ENCODE measurements at places on chromosomes 2 and 18. TPM values are rescaled to one million over a fixed set of nuclear protein-coding genes. Genes with fewer than 3 reads are reported as not detected.

WNT6 gene
- total RNA-seq: 0.40 TPM

SCYGR4 gene
- total RNA-seq: not detected

FRZB gene
- 2.0 TPM for total RNA-seq

FAM168B gene
- total RNA-seq: 79.7 TPM

DNA sequence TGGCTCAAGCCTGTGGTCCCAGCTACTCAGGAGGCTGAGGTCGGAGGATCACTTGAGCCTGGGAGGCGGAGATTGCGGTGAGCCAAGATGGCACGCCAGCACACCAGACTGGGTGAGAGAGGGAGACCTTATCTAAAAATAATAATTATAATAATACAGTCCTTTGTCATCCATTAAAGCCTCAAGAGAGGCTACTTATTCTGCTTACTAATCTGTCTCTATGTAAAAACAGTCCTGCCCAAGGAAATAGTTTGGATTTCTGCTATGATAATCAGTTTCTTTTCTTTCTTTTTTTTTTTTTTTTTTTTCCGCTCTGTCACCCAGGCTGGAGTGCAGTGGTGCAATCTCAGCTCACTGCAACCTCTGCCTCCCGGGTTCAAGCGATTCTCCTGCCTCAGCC is 228.3 kb downstream of the C1D start:
- DNase-seq: no peak

- no peak for DNase-seq
Observed at GRCh38 chr18:26863921-26864497, 1.5 kb downstream of the AQP4 start.

DNA sequence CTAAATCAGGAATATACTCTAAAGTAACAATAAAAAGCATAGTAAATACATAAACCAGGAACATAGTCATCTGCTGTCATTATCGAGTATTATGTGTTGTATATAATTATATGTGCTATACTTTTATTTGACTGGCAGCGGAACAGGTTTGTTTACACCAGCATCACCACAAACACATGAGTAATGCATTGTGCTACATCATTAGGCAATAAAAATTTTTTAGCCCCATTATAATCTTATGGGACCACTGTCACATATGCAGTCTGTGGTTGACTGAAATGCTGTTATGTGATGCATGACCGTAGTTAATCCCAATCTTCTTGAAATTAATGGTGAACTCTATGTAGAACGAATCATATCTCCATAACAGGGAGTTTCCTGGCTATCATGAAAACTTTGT is 136.7 kb upstream of the ZFP36L2 start:
- DNase-seq: no peak

- peak; percentile 9 for DNase-seq
Observed at GRCh38 chr18:53531187-53531586, 693.3 kb downstream of the MBD2 start.

GRCh38 chr2:6372317-6372901 is 493.3 kb downstream of the CMPK2 start:
- DNase-seq: no peak

- no peak for DNase-seq
Observed at GRCh38 chr18:3139406-3139805, 80.4 kb downstream of the MYOM1 start.

DNA sequence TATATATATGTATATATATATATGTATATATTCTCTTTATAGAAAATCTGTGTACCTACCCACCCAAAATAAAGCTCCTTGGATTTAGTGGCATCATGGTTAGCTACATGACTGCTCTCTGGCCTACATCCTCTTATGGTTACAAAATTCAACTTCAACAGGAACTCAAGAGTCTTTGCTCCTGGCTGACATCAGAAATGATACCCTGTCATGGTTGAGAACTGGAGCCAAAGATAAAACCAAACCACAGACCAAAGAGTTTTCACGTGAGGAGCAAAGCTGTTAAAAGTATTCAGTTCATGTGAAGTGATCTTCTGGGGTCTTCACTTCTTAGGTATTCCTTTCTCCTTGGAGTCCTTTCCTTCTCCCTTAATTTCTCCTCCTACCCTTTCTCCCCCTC is 476.3 kb downstream of the SOX11 start:
- DNase-seq: no peak

GRCh38 chr18:63267975-63268721 is 51.4 kb downstream of the BCL2 start:
- no peak for DNase-seq

- no peak for DNase-seq
Observed at GRCh38 chr2:109519513-109519912, 94.3 kb downstream of the SEPTIN10 start.

GRCh38 chr18:23538001-23538400 is 34.7 kb downstream of the RMC1 start:
- no peak for DNase-seq

- DNase-seq: no peak
Observed at GRCh38 chr2:120204022-120204405, 19.2 kb downstream of the TMEM185B start.

- DNase-seq: no peak
Observed at GRCh38 chr2:37873229-37873628, 51.9 kb upstream of the RMDN2 start.

DNA sequence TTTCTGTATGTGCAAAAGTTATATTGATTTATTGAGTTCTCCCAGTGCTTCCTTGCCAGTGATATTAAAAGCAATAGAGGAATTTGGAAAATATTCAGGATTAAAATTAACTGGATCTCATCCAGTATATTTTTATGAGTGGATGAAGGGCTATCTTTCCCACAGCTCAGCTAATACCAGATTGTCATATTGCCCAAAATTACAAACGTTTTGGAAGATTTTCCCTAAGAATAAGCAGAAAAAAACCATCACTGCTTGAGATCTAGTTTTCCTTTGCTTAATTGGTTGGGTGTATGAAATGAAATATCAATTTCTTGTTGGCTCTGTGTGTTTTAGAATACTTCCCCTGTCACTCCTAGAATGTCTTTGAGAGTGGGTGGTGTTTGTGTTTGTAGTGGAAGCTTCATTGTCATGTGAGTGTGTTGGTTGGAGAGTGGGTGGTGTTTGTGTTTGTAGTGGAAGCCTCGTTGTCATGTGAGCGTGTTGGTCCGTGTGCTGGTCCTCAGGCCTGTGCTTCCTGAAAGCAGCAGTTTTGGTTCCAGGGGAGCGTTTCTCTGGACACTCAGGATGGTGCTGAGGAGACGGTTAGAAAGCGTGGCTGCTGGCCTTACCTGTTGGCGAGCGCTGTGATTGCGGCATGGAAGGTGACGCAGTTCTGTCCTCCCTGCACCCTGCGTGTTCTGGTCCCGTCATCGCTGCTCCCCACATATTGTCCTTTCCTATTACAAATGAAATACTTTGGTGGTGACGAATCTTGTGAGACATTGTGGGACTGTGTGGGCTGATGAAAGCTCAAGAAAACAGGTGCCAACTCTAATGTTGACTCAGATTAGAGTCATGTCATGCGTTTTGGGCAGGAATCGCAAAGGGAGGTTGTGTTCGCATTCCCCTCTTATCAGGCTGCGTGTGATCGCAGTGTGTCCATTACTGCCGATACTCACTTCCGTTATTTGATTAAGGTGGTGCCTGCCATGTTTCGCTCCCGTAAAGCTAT is 12.4 kb downstream of the ASB1 start:
- no peak for DNase-seq

- no peak for DNase-seq
Observed at GRCh38 chr2:66755974-66756373, 321.0 kb downstream of the MEIS1 start.

DNA sequence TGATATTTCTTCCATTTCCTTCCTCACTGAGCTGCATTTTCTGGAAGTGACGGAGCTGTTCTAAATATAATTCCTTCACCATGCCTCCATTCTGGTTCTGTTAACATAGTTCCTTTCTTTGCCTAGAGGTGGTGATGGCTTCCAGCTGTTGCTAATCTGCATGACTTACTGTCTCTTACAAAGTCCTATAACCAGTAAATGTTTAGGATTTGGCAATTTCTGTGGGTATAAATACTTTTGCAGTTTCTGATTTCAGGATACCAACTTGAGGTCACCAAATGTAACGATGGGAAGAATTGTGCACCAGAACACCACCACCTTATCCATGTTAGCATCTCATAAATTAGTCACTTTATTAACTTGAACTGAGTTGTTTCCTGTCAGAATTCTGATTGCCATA is 101.7 kb upstream of the FN1 start:
- DNase-seq: peak; percentile 94

DNA sequence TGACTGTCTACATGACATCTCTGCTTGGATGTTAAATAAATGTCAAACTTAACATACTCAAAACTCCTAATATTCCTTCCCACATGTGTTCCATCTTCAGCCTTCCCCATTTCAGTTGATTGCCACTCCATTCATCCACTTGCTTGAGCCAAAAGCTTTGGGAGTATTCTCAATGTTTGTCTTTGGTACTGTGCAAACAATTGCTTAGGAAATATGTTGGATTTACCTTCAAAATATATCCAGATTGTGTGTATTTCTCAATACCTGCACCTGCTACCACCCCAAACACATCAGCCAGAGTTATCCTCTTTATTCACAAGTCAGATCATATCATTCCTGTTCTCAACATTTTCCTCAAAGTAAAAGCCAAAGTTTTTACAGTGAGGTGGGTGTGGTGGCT is 350.3 kb upstream of the FAM98A start:
- DNase-seq: no peak

DNA sequence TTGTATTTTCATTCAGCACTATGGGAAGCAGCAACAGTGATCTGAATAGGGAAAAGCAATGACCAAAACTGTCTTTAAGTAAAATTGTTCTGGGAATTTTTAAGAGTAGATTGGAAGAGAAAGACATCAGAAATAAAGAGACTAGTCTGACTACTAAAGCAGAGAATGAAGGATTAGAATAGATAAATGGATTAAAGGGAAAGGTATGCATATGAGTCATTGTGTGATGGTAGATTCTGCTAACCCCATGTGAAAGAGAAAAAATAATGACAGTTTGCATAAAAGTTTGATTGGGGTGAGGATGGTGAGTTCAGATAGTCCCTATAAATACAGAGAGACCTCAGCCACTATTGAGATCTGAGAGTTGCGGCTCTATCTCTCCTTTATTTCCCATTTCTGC is 139.6 kb upstream of the DCC start:
- DNase-seq: no peak

DNA sequence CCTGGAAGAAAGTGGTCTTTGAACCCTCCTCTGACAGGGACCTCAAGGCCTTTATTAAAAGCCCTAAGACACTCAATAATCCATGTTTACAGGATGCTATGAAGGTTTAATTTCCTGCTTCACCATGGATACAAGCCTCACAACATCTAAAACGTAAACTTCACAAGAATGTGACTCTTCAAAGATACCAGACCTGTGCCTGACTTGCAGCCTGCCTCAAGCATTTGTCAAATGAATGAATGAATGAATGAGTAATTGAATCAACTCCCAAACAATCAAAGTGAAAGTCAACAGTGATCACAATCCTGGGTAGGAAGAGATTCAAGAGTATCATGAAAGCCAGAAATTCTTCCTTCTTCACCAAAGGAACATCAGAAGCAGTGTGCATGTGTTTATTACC is 30.4 kb downstream of the KLF7 start:
- DNase-seq: no peak

DNA sequence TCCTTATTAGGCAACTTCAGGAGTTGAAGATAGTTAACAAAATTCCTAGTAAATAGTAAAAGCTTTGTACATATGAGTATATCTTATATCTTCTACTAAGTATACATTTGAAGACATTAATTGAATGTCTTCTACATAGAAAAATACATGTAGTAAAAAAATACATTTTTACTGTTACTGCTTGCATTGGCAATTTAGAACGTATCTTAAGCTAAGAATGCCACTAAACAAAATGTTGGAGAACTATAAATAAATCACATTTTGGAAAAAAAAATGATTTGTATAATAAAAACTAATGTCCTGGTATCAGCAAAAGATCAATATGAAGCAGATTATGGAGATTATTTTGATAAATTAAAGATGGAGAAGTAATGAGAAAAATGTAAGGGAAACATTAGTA is 434.2 kb upstream of the SLC8A1 start:
- no peak for DNase-seq

GRCh38 chr2:201969241-201969937 is 64.3 kb upstream of the FZD7 start:
- no peak for DNase-seq

DNA sequence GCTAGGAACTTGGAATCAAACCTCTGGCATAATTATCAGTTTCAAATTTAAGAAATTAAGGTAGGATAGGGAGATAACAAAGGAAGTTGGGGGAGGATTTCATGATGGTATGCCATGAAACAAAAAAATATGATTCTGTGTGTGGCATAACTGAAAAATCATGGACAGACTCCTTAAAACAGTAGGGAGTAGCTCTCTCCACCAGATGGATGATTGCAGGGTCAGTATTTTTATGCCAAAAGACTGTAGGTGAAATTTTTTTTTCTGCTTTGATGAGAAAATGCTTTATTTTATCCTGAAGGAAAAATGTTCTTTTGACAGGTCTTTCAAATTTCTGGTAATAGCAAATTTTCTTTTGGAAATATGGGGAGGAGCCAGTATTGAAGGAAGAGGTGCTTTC is 94.3 kb downstream of the TRABD2A start:
- no peak for DNase-seq

Data from lung (tissue), 17 donors.